ENCODE measurements at places on chromosomes 6 and 20. TPM values are rescaled to one million over a fixed set of nuclear protein-coding genes. Genes with fewer than 3 reads are reported as not detected.
A peak's percentile ranks its signal among the peaks of the same experiment; 100 is the strongest.

BLCAP gene
- 70.4 TPM for total RNA-seq

C6orf118 gene
- total RNA-seq: not detected

PDYN gene
- not detected for total RNA-seq

TTI1 gene
- 10.3 TPM for total RNA-seq

SNX21 gene
- 7.9 TPM for total RNA-seq

- no peak for DNase-seq
These were observed 30.6 kb downstream of the SNAP25 start for GRCh38 chr20:10249048-10249770.

DNA sequence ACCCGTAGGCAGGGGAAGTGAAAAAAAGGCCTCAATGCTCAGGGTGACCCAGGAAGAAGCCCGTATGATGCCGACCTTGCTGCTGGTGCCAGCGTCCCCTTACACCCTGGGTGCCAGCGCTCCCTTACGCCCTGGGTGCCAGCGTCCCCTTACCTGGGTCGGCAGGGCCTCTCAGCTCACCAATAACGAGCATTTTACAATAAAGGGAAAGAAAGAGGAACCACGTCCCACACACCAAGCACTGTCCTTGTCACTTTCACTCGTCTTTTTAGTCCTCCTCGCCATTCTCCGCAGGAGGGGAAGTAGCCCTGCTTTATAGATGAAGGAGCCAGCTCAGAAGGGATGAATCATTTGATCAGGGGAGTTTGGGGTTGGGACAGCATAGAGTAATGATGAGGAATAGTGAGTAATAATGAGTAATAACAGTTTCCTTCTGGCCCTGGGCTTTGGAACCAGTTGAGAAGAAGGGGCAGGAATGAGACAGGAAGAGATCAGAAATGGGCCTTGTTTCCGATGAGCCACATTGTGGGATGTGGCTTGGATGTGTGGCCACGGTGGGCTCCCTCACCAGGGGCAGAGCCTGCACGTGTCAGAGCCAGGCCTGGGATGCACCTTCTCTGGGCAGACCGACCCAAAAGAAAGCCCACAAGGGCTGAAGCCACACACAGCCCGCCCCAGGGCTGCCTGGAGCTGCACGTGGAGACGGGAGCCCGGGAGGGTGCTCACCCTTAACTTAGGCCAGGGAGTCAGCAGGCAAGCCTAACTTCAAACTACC, 75.7 kb downstream of the SYNJ2 start:
- no peak for DNase-seq

DNA sequence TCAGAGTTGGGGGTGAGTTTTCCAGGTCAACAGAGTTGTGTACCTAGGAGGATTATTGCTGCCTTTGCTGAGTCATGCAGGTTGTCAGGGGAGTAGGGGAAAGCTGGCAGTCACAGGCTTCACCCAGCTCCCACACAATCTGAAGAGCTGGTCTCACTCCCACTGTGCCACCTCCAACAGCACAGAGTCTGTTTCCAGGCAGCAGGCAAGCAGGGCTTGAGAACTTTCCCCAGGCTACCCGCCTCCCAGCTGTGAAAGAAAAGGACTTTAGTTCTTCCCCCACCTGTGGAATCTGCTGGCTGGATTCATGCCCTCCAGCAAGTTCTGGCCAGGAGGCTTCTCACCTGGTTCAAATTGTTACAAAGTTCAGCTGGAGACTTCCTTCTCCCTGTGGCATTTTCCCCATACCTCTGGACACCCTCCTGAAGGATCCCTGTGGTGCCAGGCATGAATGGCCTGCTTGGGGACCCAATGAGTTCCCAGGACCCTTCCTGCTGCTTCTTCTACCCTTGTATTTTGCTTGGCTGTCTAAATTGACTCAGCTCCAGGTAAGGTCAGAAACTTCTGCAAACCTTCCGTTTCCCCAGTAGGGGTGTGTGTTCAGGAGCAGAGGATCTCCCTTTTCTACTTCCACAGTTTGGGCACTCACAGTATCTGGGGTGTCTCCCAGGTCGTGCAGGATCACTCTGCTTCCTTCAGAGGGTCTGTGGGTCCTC, 378.1 kb upstream of the MAN1A1 start:
- DNase-seq: peak; percentile 48

DNA sequence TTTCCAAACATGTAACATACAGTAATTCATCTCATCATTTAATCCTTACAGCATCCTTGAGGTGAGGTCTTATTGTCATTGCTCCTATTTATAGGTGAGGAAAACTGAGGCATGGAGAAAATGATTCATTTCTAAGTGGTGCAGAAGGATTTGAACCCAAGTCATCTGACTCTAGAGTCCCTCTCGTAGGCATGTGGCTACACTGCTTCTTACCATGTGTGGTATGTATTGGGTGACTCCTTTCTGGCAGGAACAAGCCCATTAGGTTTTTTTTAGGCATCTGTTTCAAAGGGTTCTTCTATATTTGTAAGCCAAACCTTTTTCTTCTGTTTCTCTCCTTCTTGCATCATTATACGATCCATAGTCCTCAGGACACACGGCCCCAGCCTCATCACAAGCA, 94.8 kb downstream of the PPP1R14C start:
- no peak for DNase-seq

DNA sequence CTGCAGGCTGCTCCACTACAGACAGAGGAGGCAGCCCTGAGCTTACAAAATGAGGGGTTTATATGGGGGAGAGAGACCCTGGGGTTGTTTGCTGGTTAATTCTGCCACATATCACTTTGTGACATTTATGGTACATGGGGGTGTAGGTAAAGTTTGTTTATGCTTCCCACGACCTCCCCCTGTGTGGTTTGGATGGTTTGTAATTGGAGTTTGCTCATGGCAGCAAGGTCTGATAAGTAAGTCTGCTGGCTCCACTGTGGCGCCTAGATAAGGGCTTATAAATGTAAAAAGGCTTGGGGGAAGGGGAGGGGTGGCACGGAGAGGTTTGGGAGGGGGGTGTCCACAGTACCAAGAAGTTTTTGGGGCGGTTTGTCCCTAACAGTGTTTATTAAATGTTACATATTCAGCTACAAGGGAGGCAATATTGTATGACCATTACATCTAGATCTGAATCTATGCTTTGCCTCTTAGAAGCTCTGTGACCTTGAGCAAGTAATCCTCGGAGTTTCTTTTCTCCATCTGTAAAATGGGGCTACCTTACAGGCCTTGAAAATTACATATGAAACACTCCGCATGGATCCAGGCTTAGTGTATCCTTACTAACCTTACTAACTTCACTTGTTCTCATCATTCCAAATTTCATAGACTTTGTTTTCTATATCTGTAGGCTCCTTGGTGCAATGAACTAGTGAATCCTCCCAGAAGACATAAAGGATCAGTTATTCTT, 204.8 kb upstream of the NOX3 start:
- DNase-seq: no peak

- DNase-seq: no peak
These were observed 700.6 kb downstream of the HACE1 start for GRCh38 chr6:104159045-104159618.

DNA sequence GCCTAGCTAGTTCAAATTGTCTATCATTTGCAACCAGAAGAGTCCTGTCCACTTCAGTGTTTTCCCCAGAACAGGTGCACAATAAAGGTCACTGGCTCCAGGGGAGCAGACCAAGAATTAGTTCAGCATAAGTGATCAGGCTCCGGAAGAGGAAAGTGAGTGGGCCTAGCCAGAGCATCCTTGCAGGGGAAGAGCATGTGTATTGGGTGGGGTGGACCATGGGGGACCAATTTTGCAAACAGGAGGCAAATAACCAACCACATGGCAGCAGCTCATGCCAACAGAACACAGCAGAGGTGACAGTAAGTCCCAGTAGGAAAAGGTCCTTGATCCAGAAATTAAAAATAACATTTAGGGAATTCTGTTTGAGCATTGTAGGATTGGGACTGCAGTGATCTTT, 43.2 kb upstream of the CNR1 start:
- DNase-seq: no peak

DNA sequence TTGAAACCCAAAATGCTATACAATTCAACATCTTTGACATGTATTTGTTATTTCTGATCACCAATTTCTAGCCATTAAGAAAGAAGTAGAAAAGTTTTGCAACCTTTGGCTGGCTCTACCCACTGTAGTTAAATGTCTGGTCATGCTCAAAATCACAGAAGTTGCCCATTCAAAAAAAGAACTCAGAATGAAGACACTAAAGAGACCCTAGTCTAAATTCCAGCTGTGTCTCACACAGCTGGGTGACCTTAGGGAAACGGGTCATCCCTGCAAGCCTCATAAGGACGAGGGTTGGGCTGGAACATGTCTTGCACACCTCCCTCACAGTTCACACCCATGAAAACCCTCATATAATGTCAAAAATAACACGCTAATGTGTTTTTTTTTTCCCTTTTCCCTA, 10.3 kb downstream of the FOXQ1 start:
- DNase-seq: no peak

DNA sequence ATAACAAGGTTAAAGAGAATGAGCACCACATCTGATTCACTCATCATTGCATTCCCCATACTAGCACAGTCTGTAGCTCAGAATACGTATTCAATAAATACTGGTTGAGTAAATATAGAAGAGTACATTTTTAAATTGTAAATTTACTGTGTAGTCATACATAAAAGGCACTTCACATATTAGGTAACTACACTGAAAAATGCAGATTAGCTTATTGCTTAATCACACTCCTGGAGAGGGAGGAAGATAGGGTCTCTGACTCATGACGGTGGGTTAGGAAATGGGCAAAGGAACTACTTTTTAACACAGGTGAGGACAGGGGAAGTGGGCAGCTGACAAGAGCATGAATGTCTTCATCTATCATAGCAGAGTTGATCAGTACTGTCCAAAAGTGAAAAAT, 133.2 kb downstream of the TBC1D32 start:
- DNase-seq: no peak

DNA sequence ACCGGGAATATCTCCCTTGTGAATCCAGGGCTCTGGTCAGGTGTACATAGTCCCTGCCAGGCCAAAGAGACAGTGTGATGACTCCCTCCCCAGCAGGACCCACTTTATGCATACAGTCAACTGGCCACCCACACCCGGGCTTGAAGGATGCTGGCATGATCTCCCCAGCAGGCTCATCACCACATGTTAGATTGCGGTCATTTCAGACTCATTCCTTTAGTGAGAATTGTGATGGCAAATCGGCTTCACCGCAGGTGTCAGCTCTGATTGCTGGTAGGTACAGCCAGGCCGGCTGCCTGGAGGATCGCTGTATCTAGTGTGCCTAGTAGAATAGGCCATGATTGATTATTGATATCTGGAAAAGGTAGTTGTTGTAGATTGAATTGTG, 24.5 kb downstream of the CD83 start:
- no peak for DNase-seq

- DNase-seq: peak; percentile 91
These were observed 2.4 kb upstream of the ZMYND8 start for GRCh38 chr20:47358672-47359529.

GRCh38 chr6:165543781-165544180, 119.3 kb downstream of the PDE10A start:
- no peak for DNase-seq

DNA sequence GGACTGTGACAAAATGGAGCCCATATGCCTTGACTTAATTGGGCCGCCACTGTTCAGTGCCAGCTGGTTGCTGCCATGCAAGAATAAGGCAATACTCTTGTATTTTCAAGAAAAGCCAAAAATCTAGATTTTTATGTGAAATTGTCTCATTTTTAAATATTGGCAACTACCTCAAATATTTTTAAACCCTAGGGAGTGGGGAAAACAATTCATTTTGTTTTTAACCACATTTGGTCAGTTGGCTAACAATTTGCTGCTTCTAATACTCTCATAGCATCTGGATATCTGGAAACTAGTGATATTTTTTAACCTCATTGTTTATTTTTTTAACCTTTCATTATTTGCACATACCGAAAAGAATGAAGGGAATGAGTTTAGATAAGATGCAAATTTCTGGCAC, 91.0 kb downstream of the EYA2 start:
- no peak for DNase-seq

DNA sequence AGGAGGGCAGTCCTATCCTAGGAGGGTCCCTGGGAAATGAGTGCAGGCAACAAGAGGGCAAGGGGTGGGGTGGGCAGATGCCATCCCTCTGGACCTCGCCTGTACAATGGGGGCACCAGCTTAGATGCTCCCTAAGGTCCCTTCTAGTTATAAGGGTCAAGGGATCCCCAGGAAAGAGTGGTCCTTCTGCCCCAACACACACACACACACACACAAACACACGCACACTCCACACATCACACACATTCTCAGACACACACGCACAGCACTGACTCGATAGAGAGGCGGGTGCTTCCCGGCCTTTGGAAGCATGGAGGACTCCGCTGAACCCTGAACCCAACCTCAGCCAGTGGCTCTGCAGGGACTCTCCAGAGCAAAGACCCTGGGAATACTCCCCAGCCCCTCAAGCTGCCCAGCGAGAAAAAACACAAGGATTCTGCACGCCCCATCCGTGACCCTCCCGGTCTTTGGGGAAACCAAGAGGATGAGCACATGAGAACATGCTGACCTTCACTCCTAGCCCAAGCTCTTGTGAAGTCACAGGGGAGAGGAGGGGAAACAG, 64.6 kb downstream of the MDGA1 start:
- no peak for DNase-seq

DNA sequence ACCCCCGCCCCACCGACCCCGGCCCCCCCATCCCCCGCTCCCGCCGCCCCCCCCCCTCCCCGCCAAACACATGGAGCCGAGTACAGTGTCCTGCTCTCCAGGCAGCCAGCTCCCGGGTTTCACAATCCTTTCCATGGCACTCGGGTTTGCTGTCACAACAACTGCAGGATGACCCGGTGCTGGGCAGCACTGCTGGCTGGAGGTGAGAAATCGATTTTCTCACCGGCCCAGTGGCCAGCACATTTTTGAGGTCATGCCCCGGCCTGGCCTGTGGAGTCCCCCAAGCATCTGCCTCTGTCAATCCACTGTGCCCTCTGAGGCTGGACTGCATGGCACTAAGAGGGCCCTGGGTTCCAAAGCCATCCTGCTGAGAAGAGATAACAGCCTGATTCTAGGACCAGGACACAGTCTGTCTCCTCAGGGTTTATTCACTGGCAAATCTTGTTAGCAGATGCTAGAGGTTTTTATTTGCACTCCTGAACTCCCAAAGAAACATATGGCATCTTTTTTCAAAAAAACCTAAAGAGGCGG, 129.5 kb downstream of the NFATC2 start:
- peak; percentile 95 for DNase-seq

DNA sequence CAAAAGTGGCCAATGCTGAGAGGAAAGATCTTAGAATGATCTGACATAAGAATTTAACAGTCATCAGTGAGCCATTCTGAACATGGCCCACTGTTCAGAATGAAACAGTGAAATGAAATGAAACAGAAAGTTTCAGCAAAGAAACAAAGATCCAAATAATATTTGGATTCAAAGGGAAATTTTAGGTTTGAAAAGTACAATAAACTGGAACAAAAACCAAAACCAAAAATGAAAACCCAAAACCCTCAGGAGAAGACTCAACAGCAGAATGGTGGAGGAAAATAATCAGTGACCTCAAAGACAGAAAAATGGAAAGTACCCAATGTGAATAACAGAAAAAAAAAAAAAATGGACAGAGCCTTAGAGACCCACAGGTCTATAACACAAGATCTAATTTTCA, 66.1 kb upstream of the EMILIN3 start:
- no peak for DNase-seq

- DNase-seq: no peak
These were observed 8.0 kb upstream of the SIM1 start for GRCh38 chr6:100472674-100473073.

Measured in left lobe of liver (tissue), 2 donors.